SK-MEL-5 (cell line): ENCODE measurements at places on chromosomes 1 and 21. TPM values are rescaled to one million over a fixed set of nuclear protein-coding genes. Genes with fewer than 3 reads are reported as not detected.

The RIMS3 gene
- total RNA-seq, result 1.8 and 2.6 TPM in 2 replicates

The FCRL5 gene
- not detected in 2 replicates for total RNA-seq

The LCE5A gene
- not detected in 2 replicates for total RNA-seq

DNA sequence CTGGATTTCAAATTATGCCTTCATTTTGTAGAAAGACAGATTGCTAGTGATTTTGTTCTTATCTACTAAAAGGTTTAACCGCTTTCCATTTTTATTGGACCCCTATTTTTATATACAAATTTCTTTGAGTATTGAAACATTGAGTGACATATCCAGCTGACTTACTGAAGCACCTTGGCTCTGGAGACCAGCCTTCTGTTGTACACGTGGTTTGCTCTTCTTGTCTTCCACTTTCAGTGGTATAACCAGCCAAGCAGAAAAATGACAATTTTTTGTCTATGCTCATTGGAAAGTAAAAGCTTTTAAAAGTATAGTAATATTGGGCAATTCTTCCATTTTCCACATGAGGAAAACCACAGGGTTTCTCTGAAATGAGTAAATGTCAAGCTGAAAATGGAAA lies 4.4 kb downstream of the F13B start:
- no peak for DNase-seq

DNA sequence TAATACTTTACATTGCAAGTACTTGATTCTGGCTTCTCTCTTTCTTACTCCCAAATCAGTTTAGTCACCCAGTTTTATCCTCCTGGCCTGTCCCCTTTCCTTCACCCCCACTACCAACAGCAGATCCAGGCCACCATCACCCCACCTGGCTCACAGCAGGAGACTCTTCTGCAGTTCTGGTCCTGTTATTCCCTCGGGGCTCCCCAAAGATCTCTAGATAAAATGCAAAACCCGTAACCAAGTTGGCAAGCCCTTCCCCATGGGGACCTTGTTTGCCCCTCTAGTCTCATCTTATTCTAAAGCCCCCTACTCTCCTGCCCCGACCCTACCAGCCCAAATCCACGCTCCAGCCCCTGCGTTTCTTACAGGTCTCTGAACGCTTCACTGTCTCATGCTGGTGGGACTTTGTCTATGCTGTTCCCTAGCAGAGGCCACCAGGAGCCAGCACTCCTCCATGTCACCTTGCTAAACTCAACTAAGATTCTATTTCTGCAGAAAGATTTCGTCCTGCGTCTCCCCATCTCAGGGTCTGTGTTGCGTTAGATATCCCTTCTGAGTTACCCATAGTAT lies 4.0 kb downstream of the ABCG1 start:
- DNase-seq, result no peak

- DNase-seq, result no peak
Measured at GRCh38 chr1:118210051-118210722, 25.2 kb upstream of the SPAG17 start.
